Astrocyte (in vitro differentiated cells and primary cell): ENCODE measurements at places on chromosomes 6 and 20. TPM values are rescaled to one million over a fixed set of nuclear protein-coding genes. Genes with fewer than 3 reads are reported as not detected.

ERVFRD-1 gene
- not detected in 2 replicates for total RNA-seq

DEFB121 gene
- total RNA-seq, result not detected in 2 replicates

YWHAB gene
- total RNA-seq, result 228 and 236 TPM in 2 replicates

SLC35D3 gene
- total RNA-seq, result not detected in 2 replicates

IRF4 gene
- total RNA-seq, result 0.30 TPM in 1 of 2 replicates, not detected in the other

FLRT3 gene
- 6.9 and 14.6 TPM in 2 replicates for total RNA-seq

PTPRA gene
- 50.1 and 54.5 TPM in 2 replicates for total RNA-seq

CLPSL1 gene
- total RNA-seq, result not detected in 2 replicates

TAP1 gene
- 135 and 160 TPM in 2 replicates for total RNA-seq

ADAM33 gene
- total RNA-seq, result 2.3 and 3.0 TPM in 2 replicates

PSORS1C2 gene
- not detected in 2 replicates for total RNA-seq

TMEM74B gene
- total RNA-seq, result 2.1 and 2.4 TPM in 2 replicates

LCA5 gene
- 5.8 and 6.2 TPM in 2 replicates for total RNA-seq

LZTS3 gene
- 11.2 and 12.6 TPM in 2 replicates for total RNA-seq

TNNC2 gene
- total RNA-seq, result not detected in 2 replicates

LRRN4 gene
- total RNA-seq, result 1.0 and 1.1 TPM in 2 replicates

CST1 gene
- not detected in 2 replicates for total RNA-seq

SCGN gene
- total RNA-seq, result not detected in 2 replicates

TRIM40 gene
- total RNA-seq, result not detected in 2 replicates

PRR18 gene
- 0.14 TPM in 1 of 2 replicates, not detected in the other for total RNA-seq

RTEL1 gene
- total RNA-seq, result 15.5 and 15.6 TPM in 2 replicates

PLN gene
- total RNA-seq, result 0.43 TPM in 1 of 2 replicates, not detected in the other

SNPH gene
- 7.8 and 7.9 TPM in 2 replicates for total RNA-seq

RNF182 gene
- 5.4 and 8.3 TPM in 2 replicates for total RNA-seq

ESR1 gene
- 0.05 TPM in 2 replicates for total RNA-seq

LTA gene
- not detected in 2 replicates for total RNA-seq

ZBTB22 gene
- total RNA-seq, result 13.1 and 17.3 TPM in 2 replicates

C6orf15 gene
- total RNA-seq, result 4.6 and 6.4 TPM in 2 replicates

GABRR1 gene
- total RNA-seq, result not detected in 2 replicates

CSE1L gene
- total RNA-seq, result 56.6 and 64.1 TPM in 2 replicates

PLEKHG1 gene
- 8.9 and 12.1 TPM in 2 replicates for total RNA-seq

ZNF391 gene
- 6.0 and 7.2 TPM in 2 replicates for total RNA-seq

PRND gene
- not detected in 2 replicates for total RNA-seq

LY6G6F gene
- total RNA-seq, result not detected in 2 replicates

PRL gene
- total RNA-seq, result not detected in 2 replicates

TMC2 gene
- not detected in 2 replicates for total RNA-seq

CCN6 gene
- total RNA-seq, result not detected in 2 replicates

C6orf132 gene
- 3.3 and 5.3 TPM in 2 replicates for total RNA-seq

OR2J3 gene
- not detected in 2 replicates for total RNA-seq

KHDC1 gene
- 2.5 and 2.9 TPM in 2 replicates for total RNA-seq

PSMB9 gene
- total RNA-seq, result 34.1 and 42.8 TPM in 2 replicates

PRICKLE4 gene
- total RNA-seq, result 3.1 and 3.4 TPM in 2 replicates

SLC22A23 gene
- 3.7 and 5.7 TPM in 2 replicates for total RNA-seq

BTN1A1 gene
- not detected in 2 replicates for total RNA-seq

SPAG4 gene
- total RNA-seq, result 1.2 TPM in 2 replicates

SMLR1 gene
- not detected in 2 replicates for total RNA-seq

PEDS1 gene
- 41.6 and 44.1 TPM in 2 replicates for total RNA-seq

VNN1 gene
- total RNA-seq, result 0.07 TPM in 1 of 2 replicates, not detected in the other

COL12A1 gene
- 106 and 202 TPM in 2 replicates for total RNA-seq
